HTR-8/SVneo (cell line): ENCODE measurements at places on chromosomes 11 and 22.

DNA sequence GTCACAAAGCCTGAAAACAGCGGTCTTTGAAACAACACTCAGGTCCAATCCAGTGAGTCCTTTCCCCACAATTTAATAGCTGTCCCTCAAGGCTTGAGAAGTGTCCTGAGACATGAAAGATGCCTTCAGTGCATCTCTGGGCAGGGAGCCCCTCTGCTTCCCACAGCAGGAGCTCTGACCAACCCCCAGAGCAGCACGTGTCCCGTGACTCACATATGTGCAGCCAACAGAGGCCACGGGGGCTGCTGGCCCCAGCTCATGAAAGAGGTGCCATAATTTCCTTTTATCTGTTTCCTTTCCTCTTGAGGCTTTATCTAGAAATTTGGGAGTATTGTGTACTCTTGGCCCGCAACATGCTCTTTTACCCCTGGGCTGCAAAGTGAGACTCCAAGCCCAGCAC lies 33.2 kb upstream of the LMO1 start:
- no peak for DNase-seq

- DNase-seq: no peak
Measured at GRCh38 chr22:27725661-27726060, 75.9 kb downstream of the MN1 start.

DNA sequence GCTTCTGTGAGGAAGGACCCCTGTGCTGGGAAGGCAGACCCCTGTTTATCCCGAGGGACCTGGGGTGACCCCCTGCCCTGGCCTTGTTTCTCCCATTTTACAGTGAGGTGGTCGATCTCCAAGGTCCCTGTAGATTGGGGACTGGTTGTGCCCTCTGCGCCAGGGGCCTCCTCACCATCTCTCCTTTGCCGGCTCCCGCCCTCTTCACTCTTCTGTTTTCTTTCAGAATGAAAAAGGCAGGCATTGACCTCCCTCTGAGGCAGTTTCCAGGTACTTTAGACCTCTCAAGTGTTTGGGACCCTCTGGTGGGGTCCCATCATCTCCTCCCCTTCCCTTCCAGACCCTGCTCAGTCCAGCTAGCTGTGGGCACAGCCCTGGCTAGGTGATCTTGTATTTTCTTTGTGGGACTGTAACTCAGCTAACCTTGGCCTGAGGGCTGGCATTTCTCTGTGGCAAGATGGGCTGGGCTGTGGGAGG lies 1.5 kb downstream of the SERPINH1 start:
- DNase-seq: no peak

DNA sequence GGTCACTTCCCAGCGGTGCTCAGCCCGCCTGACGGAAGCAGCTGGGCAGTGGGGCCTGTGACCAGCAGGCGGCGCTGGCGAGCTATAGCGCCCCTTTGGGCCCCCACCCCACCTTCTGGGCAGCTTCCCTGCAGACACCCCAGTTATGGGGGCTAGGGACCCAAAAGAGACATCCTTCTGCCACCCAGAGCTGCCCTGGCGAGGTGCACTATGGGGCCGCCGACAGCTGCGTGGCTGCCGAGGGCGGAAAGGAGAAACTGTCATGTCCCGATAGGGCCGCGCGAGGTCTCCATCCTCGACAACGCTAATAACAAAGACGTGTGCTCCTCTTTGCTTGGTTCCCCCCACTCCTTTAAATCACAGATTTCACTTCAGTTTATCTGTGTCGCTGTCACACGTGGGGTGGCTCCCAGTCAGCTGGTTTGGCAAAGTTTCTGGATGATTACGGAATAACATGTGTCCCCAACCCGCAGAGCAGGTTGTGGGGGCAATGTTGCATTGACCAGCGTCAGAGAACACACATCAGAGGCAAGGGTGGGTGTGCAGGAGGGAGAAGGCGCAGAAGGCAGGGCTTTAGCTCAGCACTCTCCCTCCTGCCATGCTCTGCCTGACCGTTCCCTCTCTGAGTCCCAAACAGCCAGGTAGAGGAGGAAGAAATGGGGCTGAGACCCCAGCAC lies 673 bp upstream of the MYO7A start:
- peak; percentile 75 for DNase-seq

DNA sequence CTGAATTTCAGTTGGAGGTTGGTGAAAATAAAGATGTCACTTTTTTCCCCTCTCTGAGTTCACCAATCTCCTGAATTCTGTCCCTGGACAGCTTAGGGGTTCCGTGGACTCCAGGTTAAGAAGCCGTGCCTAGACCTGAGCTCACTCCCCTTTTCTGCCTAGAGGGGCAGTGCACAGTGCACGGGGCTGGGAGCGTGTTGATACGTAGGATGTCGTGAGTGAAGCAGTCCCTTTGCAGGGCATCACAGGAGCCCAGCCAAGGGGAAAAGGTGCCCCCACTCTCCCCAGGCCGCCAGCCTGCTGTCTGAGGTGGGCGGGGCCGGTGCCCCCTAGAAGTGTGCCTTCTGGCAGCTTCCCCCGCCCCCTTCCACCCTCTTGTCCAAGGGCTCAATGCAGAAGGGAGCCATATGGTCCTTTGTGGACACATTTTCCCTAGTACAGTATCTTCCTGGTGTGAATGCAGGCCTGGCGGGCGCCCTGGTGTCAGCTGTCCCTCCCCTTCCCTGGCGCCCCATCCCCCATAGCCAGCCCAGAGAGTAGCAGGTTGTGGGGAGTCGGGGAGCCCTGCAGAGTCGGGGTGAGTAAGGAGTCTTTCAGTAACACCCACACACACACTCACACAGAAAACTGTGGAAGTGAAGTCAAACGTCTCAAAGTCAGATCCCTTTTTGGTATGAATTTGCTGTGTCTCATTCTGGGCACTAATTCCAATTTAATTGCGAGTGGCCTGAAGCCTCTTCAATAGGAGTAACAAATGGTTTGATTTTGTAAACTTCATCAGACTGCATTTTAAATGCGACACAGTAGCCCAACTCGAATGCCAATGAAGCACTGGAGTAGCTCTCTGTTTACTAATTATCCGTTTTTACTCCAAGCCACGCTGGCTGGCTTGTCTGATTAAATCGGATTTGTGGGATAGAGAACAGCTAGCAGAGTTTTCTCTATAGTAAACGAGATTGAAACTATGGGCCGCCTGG lies 67.5 kb upstream of the NNMT start:
- no peak for DNase-seq

DNA sequence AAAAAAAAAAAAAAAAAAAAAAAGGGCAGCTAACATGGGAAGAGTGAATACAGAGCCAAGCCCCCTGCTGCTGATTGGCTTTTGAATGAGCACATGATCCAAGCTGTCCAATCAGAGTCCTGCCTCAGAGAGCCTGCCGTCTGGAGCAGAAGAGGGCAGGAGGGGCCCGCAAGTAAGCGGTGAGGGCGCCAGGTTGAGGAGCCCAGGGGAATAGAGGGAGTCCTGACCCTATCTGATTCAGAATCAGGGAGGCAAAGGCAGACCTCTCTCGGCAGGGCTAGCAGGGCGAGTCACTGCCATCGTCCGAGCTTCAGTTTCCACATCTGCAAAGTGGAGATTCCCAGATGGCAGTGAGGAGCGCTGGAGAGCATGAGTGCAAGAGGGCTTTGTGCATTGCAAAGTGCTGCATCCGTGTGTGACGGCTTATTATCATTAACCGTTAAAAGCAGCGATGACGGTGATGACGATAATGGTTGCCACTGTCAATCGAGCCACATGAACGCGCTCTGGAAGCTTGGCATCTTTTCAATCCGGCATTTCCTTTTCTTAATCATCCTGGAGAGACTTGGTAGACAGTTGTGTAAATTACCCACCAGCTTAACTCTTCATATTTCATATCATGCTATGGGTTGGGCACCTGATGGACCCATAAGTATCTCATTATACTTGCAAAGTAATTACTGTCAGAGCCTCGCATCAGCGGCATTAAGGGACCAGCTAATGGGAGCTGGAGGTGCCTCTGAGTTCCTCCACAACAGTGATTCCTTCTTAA lies 68.6 kb upstream of the ATXN10 start:
- DNase-seq: peak; percentile 51
